WTC11 (cell line): ENCODE measurements at places on chromosomes 1 and 21. TPM values are rescaled to one million over a fixed set of nuclear protein-coding genes. Genes with fewer than 3 reads are reported as not detected.

GRCh38 chr1:174988986-174989385 lies 10.8 kb upstream of the CACYBP start:
- no peak overlapping the region for H3K27ac ChIP-seq
- H3K4me3 ChIP-seq = no peak overlapping the region
- H3K4me1 ChIP-seq = no peaks in the 10 kb centered on the region
- H3K36me3 ChIP-seq = peaks cover 56% of the 10 kb centered on the region
- no peak for DNase-seq

GRCh38 chr1:60657926-60658325 lies 424.4 kb upstream of the NFIA start:
- H3K4me1 ChIP-seq = no peaks in the 10 kb centered on the region
- no peak for DNase-seq
- H3K27me3 ChIP-seq = no peaks in the 10 kb centered on the region
- H3K27ac ChIP-seq = no peak overlapping the region
- no peaks in the 10 kb centered on the region; the same call in 1 of the 2 replicates for H3K36me3 ChIP-seq

DNA sequence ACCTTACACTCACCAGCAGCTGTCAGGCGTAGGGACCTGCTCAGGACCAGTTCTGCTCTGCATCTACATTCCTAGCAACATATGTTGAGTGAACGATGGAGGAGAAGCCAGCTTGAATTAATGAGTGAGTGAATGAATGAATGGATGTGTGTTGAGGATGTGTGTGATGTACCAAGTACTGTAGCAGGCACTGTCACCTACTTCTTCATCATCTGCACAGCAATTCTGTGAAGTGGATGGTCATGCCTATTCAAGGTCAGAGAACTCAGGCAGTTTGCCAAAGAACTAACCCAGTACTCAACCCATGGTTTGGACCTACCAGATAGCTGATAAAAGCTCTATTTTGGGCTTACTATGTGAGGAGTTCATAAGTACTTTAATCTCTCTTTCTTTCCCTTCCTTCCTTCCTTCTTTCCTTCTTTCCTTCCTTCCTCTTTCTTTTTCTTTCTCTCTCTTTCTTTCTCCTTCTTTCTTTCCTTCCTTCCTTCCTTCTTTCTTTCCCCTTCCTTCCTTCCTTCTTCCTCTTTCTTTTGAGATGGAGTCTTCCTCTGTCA lies 56.9 kb downstream of the ATP1A1 start:
- H3K27me3 ChIP-seq = no peaks in the 10 kb centered on the region
- H3K4me3 ChIP-seq = no peak overlapping the region
- no peaks in the 10 kb centered on the region for H3K36me3 ChIP-seq
- H3K4me1 ChIP-seq = no peaks in the 10 kb centered on the region

- H3K36me3 ChIP-seq = peaks cover 34% of the 10 kb centered on the region
- H3K27me3 ChIP-seq = no peaks in the 10 kb centered on the region
- no peak overlapping the region for H3K4me3 ChIP-seq
- H3K27ac ChIP-seq = peak overlapping the region; percentile 61; the same call in 1 of the 2 replicates
- no peak for DNase-seq
These were observed 44.8 kb downstream of the ACP6 start for GRCh38 chr1:147625362-147625995.

GRCh38 chr1:43137445-43138052 lies 34.5 kb downstream of the EBNA1BP2 start:
- H3K27ac ChIP-seq = no peak overlapping the region
- no peak overlapping the region for H3K4me3 ChIP-seq
- H3K27me3 ChIP-seq = no peaks in the 10 kb centered on the region
- no peak for DNase-seq
- H3K4me1 ChIP-seq = peaks cover 13% of the 10 kb centered on the region

GRCh38 chr1:155174324-155175280 lies 953 bp downstream of the TRIM46 start:
- H3K27me3 ChIP-seq = no peaks in the 10 kb centered on the region
- peak overlapping the region; percentile 94 for H3K4me3 ChIP-seq
- peak overlapping the region; percentile 89 for H3K27ac ChIP-seq
- H3K4me1 ChIP-seq = peaks cover 29% of the 10 kb centered on the region

DNA sequence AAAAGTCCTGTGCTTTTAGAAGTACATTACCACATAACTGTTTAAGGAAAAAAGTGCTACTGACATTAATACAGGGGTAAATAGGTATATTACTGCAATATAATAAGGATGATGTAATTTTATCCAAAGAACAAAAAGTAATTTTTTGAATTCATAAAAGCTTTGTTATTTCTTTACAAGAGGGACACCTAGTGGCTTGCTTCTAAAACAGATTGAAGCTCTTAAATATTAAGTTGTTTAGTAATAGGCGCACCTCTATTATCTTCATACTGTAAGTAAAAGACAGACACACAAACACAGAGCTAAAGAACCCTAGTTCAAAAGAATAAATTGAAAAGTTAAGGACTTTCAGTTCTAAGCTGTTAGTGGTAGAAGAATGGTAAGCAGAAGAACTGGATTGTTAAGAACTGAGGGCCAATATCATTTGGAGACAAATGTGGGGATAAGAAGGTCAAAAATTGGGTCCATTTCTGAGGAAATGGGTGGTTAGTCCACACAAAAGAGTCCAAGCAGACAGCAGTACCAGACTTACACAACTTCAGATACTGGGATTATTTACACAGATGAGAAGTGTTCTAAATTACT lies 15.4 kb downstream of the ZNHIT6 start:
- peak overlapping the region; percentile 4 for H3K27ac ChIP-seq
- no peak for DNase-seq
- peaks cover 7% of the 10 kb centered on the region; the same call in 1 of the 2 replicates for H3K36me3 ChIP-seq
- no peaks in the 10 kb centered on the region for H3K4me1 ChIP-seq

DNA sequence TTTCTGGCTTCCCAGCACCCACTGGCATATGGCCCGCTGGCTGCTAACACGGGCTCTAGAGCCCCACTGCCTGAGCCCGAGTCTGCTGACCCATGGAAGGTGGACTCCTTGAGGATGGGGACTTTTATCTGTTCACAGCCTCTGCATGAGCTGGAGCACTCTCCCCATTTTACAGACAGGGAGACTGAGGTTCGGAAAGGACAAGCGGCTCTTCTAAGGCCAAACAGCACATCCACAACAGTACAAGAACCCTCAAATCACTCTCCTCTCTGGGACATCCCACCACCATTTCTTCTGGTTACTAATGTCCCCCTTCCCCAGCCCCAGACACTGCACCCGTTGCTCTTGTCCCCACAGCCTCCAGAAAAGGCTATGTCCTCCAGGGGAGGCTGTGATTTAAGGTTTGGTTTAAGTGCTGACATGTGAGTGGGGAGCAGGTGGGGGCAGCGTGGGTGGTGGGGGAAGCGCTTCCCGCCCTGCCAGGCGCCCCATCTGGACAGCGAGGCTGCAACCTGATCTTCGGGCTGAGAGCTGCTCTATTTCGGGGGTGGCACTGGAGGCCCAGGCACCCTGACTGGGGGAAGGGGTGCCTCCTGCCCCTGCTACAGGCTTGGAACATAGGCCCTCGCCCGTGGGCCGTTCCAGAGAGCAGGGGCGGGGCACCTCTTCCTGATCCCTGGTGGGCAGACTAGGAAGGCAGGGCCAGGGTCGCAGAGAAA lies 104.8 kb upstream of the WNT4 start:
- H3K4me3 ChIP-seq = no peak overlapping the region
- H3K27me3 ChIP-seq = peaks cover 6% of the 10 kb centered on the region; the same call in 1 of the 2 replicates
- no peaks in the 10 kb centered on the region for H3K36me3 ChIP-seq
- peaks cover 20% of the 10 kb centered on the region for H3K4me1 ChIP-seq
- DNase-seq = no peak

DNA sequence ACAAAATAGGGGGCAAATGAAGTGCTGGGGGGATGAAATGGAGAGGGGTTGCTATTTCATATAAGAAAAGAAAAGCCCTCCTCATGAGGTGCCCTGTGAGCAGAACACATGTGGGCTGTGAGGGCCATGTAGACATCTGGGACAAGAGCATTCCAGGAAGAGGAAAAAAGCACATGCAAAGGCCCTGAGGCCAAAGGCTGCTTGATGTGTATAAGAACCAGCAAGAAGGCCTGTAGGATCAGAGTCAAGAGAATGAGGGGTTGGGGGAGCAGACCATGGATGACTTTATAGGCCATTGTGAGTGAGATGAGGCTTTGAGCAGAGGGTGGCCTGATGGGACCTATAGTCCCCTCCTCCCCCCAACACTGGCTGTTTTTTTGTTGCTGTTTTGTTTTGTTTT lies 7.7 kb upstream of the RAB4A start:
- peaks cover 6% of the 10 kb centered on the region for H3K36me3 ChIP-seq
- H3K27ac ChIP-seq = no peak overlapping the region
- peaks cover 8% of the 10 kb centered on the region for H3K4me1 ChIP-seq
- H3K4me3 ChIP-seq = no peak overlapping the region

DNA sequence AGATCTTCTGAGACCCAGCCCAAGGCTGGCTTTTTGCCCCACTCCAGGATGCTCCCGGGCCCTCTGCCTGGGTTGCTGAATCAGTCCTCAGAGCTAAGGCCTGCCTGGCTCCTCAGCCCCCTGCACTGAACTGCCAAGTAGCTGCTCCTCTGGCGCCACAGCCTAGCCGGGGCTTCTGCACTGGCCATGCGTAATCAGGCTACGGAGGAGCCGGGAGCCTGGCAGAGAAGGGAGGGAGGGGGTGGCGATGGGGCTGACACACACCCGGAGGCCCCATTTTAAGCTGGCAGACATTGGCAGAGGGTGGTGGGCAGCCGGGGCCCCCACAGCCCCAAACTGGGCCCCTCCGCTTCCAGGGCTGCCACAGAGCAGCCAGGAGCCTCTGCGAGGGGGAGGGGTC lies 38.7 kb downstream of the ALPL start:
- no peak overlapping the region for H3K27ac ChIP-seq
- no peak overlapping the region for H3K4me3 ChIP-seq
- H3K27me3 ChIP-seq = no peaks in the 10 kb centered on the region
- peaks cover 28% of the 10 kb centered on the region for H3K4me1 ChIP-seq
- H3K36me3 ChIP-seq = no peaks in the 10 kb centered on the region
- no peak for DNase-seq

DNA sequence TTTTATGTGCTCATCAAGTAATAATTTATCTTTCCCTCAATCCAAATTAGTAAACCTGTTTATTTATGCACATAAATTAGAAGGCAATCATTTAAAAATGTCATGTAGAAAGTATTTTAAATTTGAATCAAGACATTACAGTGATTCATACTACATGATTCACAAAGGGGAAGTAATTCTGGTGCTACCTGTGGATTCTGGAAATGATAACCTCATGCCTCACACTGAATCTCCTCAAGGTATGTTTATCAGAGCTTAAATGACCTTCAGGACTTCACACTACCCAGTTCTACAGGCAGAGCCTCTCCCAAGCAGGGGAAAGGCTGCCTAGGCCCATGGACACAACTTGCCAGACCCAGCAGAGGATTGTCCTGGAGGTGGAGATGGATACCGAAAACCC lies 25.2 kb upstream of the TDRD10 start:
- no peak for DNase-seq
- H3K27ac ChIP-seq = no peak overlapping the region
- H3K4me1 ChIP-seq = peaks cover 21% of the 10 kb centered on the region
- H3K36me3 ChIP-seq = no peaks in the 10 kb centered on the region
- no peaks in the 10 kb centered on the region for H3K27me3 ChIP-seq

DNA sequence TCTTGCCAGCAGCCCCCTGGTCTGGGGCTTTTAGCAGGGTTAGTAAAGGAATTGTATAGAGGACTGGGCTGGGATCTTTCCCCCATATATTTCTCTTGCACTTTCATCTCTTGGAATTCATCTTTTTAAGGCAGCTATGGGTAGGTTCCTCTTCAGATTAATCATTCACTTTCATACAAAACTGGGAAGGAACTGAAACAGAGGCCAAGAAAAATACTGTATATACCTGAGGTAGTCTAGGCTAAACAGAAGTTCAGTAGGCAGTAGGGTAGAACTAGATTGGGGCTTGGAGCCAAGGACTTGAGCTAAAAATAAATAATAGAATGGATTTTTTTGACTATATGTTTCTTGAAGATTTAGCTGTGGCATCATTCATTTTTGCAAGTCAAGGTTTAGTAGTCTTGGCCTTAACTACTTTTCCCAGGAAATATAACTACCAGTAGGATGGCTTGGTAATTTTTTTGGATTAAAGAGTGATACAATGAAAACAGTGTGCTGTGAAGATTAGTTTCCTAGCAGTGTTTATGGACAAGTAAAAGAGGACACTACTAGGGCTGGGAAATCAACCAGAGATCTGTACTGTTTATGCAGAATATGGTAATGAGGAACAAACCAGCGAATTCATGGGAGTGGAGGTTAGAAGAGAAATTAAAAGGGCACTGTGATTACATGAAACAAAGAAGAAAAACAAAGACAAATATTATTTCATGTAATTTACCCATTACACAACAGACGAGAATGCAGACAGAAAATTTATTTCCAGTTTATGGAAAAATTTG lies 50.9 kb upstream of the PTGS2 start:
- H3K4me3 ChIP-seq = no peak overlapping the region
- no peak for DNase-seq
- no peaks in the 10 kb centered on the region for H3K36me3 ChIP-seq
- no peak overlapping the region for H3K27ac ChIP-seq
- H3K4me1 ChIP-seq = no peaks in the 10 kb centered on the region

- no peaks in the 10 kb centered on the region for H3K36me3 ChIP-seq
- DNase-seq = peak; percentile 80
- peaks cover 20% of the 10 kb centered on the region for H3K4me1 ChIP-seq
- no peak overlapping the region for H3K4me3 ChIP-seq
- H3K27ac ChIP-seq = no peak overlapping the region
These were observed 63.4 kb upstream of the COA6 start for GRCh38 chr1:234309598-234310459.

C8B gene
- total RNA-seq = 0.30 to 0.46 TPM in 2 of 3 replicates, not detected in the other

RGS1 gene
- 0.14 to 0.22 TPM in 2 of 3 replicates, not detected in the other for total RNA-seq

AMY1B gene
- total RNA-seq = not detected in 3 replicates
